NCI-H1436 (cell line): ENCODE measurements at places on chromosomes 3 and 15.

GRCh38 chr3:134029256-134029733 is 430 bp downstream of the SLCO2A1 start:
- no peak for DNase-seq

DNA sequence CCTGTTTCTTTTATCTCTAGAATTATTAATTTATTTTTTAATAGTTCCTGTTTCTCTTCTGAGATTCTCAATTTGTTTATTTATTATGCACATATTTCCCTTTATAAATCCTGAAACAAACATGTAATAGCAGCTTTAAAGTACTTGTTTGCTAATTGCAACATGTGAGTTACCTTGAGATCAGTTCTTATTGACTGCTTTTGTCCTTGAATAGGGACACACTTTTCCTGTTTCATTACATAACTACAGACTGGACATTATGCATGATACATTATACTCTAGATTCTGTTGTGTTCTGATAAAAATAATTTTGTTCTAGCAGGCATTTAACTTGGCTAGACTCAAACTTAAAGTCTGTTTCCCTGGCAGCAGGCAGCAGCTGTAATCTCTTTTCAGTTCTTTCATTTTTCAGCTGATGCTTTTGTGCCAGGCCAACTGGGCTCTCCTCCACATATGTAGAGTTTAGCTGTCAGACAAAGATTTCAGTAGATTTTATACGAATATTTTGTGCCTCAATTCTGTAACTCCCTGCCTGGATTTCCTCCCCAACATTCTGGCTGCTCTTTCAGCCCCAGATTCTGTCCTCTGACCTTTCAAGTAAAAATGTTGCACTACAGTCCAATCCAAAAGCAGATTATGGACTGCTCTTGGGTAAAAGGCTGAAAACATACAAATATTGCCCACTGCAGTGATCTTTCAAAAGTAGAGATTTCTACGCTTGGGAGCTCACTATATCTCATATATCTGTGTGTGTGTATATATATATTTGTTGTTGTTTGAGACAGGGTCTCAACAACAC is 41.9 kb downstream of the PCOLCE2 start:
- no peak for DNase-seq

- no peak for DNase-seq
Measured at GRCh38 chr3:150296966-150297365, 111.1 kb upstream of the TSC22D2 start.

- DNase-seq, result no peak
Measured at GRCh38 chr3:7843441-7843840, 658.2 kb upstream of the LMCD1 start.

GRCh38 chr15:92617549-92618520 is 37.7 kb downstream of the FAM174B start:
- DNase-seq, result no peak

GRCh38 chr15:90871139-90871715 is 2.8 kb downstream of the FURIN start:
- DNase-seq, result no peak

DNA sequence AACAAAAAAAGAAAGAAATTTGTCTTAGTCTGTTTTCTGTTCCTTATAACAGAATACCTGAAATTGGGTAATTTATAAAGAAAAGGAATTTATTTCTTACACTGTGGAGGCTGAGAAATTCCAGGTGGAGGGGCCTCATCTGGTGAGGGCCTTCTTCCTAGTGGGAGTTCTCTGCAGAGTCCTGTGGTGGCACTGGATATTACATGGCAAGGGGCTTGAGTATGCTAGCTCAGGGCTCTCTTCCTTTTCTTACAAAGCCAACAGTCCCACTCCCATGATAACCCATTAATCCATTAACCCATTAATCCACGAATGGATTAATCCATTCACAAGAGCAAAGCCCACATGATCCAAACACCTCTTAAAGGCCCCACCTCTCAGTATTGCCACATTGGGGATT is 2.9 kb upstream of the SATB1 start:
- DNase-seq, result no peak

- DNase-seq, result no peak
Measured at GRCh38 chr3:190366133-190366532, 21.8 kb upstream of the CLDN16 start.

DNA sequence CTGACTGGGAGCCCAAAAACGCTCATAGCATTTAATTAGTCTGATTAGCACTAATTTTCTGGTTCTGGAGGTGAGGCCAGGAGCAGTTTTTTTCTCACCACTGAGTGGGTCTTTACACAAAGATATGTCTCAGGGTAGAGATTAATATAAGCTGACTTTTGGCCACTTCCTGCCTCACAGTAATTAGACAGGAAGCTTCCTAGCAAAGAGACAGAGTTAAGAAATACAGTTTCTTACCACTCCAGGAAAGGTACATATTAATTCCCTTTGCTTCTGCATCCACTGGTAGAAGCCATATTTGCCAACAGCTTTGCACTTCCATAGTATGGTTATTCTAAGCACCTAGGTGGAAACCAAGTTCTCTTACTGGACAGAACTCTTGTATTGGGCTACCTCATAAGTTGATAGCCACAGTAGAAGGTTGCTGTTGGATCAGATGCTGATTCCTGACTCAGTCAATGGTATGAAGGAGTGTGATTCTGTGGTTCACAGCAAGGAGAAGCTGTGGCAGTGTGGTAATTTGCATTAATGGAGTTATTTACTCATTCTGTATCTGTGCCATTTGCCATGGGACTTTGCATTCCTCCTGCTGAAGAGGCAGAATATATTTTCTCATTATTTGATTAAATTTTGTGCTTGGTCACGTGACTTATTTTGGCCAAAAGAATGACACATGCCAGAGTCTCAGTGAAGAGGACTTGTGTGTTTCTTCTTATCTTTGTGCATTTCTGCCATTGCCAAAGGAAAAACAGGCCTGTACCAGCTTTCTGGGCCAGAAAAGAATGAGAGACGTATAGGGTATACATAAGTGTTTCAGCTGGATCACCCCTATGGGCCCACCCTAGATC is 17.5 kb upstream of the ZBTB20 start:
- DNase-seq, result no peak

DNA sequence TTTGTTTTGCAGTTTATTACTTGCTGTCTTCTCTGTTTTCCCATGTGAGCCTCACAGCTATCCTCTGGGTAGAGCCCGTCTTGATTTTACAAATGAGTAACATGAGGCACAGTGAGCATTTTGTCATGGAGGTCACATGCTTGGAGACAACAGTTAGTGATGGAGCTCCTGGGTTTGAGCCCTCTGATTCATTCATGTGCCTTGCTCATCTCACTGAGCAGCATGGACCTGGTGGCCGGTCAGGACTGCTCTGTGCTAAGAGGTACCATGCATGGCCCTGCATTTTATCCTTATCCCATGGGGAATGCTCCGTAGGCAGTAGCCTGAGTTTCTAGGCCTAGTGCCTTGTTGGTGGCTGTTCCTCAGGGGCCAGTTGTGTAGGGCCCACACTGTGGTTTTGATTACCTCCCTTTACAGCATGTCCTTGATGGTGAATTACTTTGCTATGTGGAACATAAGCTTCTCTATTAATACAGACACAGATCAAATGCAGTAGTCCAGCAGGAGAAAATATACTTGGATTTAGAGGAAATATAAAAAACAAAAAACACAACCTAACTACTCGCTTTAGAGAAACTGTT is 35.6 kb downstream of the MAP2K5 start:
- DNase-seq, result no peak

DNA sequence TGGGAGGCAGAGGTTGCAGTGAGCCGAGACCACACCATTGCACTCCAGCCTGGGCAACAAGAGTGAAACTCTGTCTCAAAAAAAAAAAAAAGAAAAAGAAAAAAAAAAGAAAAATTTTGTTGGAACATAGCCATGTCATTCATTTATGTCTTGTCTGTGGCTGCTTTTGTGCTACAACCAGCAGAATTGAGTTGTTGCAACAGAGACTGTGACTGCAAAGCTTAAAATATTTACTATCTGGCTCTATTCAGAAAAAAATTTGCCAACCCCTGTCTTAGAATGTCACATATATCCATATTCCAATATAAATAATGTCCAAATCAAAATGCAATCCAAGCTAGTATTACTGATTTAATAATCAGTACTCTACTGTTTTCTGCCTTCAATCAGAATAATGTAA is 25.1 kb downstream of the CD80 start:
- DNase-seq, result no peak

DNA sequence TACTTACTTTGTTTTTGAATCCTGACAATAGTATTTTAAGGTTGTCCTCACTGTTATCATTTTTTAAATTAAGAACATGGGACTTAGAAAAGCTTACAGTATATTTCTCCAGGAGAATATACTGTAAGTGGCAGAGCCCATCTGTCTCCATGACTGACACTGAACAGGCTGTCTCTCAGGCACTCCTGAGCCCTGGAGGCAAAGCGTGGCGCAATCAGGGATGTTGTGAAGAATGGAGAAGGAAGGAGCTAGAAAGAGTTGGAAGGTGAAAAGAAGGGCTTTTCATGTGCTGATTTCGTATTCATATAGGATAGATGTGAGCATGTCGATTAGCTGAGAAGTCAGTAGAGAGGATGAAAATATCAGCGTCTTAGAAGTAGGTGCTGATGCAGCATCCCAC is 41.5 kb downstream of the FGF12 start:
- no peak for DNase-seq

- DNase-seq, result no peak
Measured at GRCh38 chr3:55524565-55525244, 37.6 kb upstream of the WNT5A start.

- DNase-seq, result no peak
Measured at GRCh38 chr15:41258750-41259471, 27.8 kb downstream of the CHP1 start.

GRCh38 chr15:81889485-81889881 is 156.3 kb downstream of the MEX3B start:
- no peak for DNase-seq

- DNase-seq, result no peak
Measured at GRCh38 chr3:138620431-138620830, 11.9 kb downstream of the FAIM start.

GRCh38 chr15:49934487-49934886 is 184.5 kb downstream of the ATP8B4 start:
- no peak for DNase-seq

DNA sequence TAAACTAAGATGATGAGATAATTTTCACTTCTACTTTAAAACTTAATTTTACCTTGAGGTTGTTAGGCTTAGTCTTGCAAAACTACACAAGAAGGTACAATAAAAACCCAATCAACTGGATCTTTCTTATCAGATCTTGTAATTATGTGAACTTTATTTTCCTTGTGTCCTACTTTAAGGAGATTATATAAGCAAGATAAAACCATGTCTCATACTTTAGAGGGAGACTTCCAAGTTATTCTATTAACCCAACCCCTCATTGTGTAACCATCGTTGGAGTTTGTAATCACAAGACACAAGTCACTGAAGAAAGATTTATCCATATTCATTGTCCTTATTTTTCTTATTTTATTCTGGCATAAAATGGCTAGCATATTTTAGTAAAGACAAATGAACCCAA is 165.6 kb downstream of the SERPINI1 start:
- no peak for DNase-seq

- DNase-seq, result no peak
Measured at GRCh38 chr3:16319307-16319706, 54.3 kb downstream of the OXNAD1 start.

DNA sequence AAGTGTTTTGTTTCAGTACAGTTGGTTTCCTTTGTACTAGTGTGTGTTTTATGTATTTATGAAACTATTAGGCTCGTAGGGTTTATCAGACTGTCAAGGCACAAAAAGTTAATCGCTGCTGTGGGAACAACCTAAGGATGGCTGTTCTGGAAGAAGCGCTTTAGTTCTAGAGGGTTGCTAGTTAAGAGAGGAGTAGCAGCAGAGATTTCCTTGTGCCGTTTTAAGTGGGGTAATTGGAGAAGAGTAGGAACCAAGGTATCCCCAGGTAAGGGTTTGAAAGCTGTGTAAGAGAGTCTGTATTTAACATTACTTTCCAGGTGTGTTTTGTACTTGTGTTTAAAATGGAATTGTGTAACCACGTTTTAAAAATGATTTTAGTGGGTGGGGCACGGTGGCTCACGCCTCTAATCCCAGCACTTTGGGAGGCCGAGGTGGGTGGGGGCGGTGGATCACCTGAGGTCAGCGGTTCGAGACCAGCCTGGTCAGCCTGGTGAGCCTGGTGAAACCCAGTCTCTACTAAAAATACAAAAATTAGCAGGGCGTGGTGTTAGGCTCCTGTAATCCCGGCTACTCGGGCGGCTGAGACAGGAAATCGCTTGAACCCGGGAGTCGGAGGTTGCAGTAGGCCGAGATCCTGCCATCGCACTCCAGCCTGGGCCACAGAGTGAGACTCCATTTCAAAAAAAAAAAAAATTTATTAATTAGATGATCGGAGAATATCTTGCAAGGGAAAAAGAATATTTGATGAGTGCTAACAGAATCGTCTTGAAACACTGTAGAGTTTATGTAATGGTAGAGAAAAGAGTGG is 2.6 kb downstream of the MORF4L1 start:
- DNase-seq, result no peak

- DNase-seq, result no peak
Measured at GRCh38 chr3:143040261-143040879, 39.0 kb downstream of the U2SURP start.

- no peak for DNase-seq
Measured at GRCh38 chr3:101009386-101009785, 16.2 kb upstream of the ABI3BP start.

DNA sequence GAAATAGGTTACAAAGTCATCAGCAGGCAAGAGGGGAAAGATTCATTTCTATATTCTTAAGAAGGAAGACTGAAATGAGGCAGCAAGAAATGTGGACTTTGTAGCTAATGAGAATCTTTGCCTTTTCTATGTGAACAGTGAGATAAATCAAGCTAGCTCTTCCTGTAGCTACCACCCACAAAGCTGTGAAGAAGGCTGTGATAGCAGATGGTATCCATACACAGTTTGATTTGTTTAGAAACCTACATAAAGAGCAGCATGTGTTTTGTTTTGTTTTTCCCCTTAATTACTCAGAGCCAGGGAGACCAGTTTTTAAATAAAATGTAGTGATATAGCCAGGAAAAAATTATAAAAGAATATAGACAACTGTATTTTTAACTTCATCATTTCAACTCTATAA is 45.5 kb downstream of the TEX9 start:
- DNase-seq, result no peak

- DNase-seq, result no peak
Measured at GRCh38 chr3:42749025-42749752, 23.9 kb downstream of the CCDC13 start.

- DNase-seq, result no peak
Measured at GRCh38 chr3:124570232-124570631, 160.0 kb upstream of the UMPS start.

DNA sequence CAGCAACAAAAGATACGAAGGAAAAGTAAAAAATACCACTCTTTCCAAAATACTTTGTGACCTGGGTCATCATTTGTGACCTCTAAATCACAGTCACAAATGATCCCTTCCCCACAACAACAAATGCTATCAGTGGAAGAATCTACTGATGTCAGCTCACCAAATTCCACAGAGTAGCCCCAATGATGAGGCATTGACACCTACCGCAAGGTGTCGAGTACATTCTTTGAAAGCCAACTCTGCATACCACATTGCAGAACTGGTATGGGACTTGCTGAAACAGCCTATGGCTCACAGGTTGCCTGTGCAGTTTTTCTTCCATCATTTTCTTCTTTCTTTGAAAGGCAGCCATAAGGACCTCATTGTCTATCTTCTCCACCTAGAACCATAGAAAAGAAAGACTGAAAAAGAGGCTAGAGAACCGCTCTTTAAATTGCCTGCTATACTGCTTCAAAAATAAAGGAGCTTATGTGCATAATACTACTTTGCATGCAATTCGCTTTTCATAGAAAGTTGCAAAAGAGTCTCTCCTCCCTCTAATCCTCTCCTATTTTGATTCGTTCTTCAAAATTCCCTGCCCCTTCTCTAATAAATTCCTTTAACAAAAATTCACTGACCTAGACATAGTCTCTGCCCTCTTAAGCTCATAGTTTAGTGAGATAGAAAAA is 21.4 kb upstream of the KPNA1 start:
- no peak for DNase-seq

GRCh38 chr3:88291486-88291885 is 141.7 kb downstream of the C3orf38 start:
- DNase-seq, result no peak
